ENCODE measurements at places on chromosomes 4 and X. TPM values are rescaled to one million over a fixed set of nuclear protein-coding genes. Genes with fewer than 3 reads are reported as not detected.

SSX4 gene
- total RNA-seq = not detected

DNA sequence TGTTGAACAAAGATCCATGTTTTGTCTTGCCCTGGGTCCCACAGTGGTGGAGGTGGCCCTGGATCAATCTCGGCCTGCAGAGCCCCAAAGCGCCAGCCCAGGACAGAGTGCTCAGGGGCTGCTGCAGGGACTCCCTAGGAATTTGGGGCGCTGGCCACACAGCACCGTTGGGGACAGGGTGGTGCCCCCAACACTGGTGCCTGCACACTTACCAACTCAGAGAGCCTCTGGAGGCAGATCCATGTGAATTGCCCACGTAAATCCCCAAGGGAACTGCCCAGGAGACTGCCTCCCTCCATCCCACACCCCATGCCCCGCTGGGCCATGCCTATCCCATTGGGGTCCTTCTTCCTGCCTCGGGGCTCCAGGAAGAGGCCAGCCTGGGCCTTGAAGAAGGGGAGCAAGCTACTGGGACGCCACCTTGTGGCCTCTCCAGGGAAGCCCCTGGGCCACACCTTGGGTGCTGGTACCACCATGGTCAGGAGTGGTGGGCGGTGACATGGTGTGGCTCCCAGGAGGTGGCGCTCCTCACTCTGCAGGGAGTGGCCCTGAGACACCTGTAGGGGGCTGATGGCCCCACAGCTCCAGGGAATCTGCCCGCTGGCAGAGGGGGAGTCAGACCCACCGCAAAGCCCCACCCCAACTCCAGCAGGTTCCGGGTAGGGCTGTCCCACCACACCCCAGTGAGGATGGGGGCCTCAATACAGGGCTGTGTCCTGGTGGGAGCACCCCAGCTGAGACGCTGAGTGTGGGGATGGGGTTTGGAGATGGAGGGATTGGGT, 22.8 kb downstream of the CFAP99 start:
- H3K36me3 ChIP-seq = no peaks in the 10 kb centered on the region
- no peaks in the 10 kb centered on the region for H3K4me1 ChIP-seq
- DNase-seq = peak; percentile 62
- no peak overlapping the region for H3K4me3 ChIP-seq

DNA sequence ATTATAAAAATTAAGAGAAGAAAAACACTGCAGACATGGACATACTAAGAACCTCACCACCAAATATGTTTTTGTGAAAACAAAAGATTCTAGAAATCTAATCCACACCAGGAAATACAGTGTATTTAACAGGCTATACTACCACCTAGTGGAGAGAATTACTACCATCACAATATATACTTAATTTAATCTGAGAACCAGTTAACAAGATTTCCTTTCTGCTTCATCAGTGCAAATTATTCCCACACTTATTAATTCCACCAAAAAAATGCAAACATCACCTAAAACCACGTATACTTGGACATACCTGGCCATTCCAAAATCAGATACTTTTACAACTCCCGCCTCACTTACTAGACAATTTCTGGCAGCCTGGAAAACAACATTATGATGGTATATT, 7.0 kb upstream of the TXK start:
- no peaks in the 10 kb centered on the region for H3K4me1 ChIP-seq
- peaks cover 7% of the 10 kb centered on the region for H3K36me3 ChIP-seq
- no peak overlapping the region for H3K27ac ChIP-seq
- no peak overlapping the region for H3K4me3 ChIP-seq
- no peaks in the 10 kb centered on the region for H3K27me3 ChIP-seq

- no peaks in the 10 kb centered on the region for H3K4me1 ChIP-seq
- no peaks in the 10 kb centered on the region for H3K36me3 ChIP-seq
- H3K27me3 ChIP-seq = no peaks in the 10 kb centered on the region
- H3K4me3 ChIP-seq = no peak overlapping the region
These were observed 1548.7 kb downstream of the PCDH7 start for GRCh38 chr4:32268863-32269262.

GRCh38 chr4:109977854-109978501, 65.3 kb downstream of the EGF start:
- H3K36me3 ChIP-seq = no peaks in the 10 kb centered on the region
- no peak overlapping the region for H3K27ac ChIP-seq
- H3K4me3 ChIP-seq = no peak overlapping the region

GRCh38 chr4:46886711-46887110, 22.3 kb downstream of the COX7B2 start:
- H3K4me3 ChIP-seq = no peak overlapping the region
- no peaks in the 10 kb centered on the region for H3K4me1 ChIP-seq
- H3K36me3 ChIP-seq = no peaks in the 10 kb centered on the region
- H3K27ac ChIP-seq = no peak overlapping the region
- H3K27me3 ChIP-seq = no peaks in the 10 kb centered on the region

- DNase-seq = peak; percentile 47
- no peaks in the 10 kb centered on the region for H3K4me1 ChIP-seq
- no peaks in the 10 kb centered on the region for H3K36me3 ChIP-seq
- no peaks in the 10 kb centered on the region for H3K27me3 ChIP-seq
- no peak overlapping the region for H3K4me3 ChIP-seq
These were observed 17.3 kb upstream of the QRFPR start for GRCh38 chr4:121397941-121398601.

DNA sequence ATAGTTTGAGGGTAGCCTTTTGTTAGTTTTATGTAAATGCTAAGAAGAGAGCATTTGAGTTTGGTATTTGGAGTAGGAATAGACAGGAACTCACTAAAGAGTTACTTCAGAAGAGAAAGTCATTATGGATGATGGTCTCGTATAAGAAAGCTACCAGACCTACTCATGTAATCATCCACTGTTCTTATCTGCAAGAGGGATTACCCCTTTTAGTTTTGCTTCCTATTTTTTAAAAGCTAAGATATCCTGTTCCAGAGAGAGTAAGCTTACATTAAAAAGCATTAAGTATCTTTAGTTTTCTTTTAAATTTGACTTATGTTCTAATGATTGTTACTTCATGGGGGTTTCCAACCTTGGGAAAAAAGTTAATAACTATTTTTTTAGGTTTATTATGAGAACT, 12.5 kb upstream of the ART3 start:
- no peak for DNase-seq
- H3K27me3 ChIP-seq = no peaks in the 10 kb centered on the region
- H3K4me1 ChIP-seq = no peaks in the 10 kb centered on the region
- no peak overlapping the region for H3K4me3 ChIP-seq

- no peaks in the 10 kb centered on the region for H3K36me3 ChIP-seq
- H3K27me3 ChIP-seq = no peaks in the 10 kb centered on the region
- H3K4me1 ChIP-seq = no peaks in the 10 kb centered on the region
- no peak for DNase-seq
These were observed 101.5 kb downstream of the PRDM5 start for GRCh38 chr4:120821029-120821428.
